NT2/D1 (cell line): ENCODE measurements at places on chromosomes 7 and 10.

- no peak for DNase-seq
Measured at GRCh38 chr7:99422186-99422585, 13.4 kb downstream of the BUD31 start.

- DNase-seq = no peak
Measured at GRCh38 chr10:7192831-7193361, 217.9 kb downstream of the SFMBT2 start.

DNA sequence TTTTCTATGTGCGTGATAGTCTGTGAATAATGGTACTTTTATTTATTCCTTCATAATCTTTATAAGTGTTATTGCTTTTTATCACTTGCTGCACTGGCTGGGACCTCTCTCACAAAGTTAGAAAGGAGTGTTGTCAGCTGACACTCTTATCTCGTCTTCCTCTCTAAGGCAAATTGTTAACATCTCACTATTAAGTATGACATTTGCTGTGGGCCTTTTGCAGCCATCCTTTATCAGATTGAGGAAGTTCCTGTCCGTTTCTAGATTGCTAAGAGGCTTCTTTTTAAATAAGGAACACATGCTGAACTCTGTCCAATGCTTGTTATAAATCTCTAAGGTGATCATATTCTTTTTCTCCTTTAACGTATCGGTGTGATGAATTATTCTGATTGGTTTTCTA is 27.4 kb upstream of the DIP2C start:
- no peak for DNase-seq

DNA sequence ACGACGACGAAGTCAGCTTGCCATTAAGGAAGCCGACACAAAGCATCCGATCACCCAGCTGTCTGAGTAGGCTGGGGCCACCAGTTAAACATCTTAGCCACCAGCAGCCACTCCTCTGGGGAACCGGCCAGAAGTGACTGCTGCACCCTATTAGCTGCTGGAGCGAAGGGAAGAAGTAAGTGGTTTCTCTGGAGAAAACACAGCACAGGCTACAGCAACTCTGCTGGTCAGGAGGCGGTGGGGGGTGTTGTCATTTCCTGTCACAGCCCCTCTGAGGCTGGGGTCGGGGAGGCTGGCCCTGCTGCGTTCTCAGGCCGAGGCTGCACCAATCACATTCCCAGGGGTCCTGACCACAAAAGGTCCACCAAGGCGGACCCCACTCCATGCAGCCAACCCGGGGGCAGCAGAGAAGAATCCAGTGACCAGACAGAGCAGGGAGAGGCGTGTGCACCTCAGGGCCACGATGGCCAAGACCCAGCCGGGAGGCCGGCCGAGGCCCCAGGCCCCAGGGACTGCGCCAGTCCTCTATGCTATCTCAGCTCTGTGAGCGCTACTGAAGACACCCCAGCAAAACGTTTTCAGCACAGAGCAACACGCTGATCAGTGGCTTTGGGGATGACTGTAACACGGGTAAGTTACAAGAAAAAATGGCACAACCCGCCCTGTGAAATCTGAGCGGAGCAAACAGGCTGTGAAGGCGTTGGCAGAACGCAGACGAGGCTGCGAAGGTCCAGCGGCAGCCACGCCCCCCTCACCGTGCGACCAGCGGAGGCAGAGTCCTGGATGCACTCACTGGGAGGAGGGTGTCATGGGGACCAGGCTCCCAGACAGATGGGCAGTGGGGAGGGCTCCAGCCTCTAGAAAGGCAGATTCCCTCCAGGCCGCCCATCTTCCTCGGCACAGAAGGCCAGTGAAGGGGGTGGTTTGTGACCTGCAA is 24.8 kb downstream of the STK32C start:
- no peak for DNase-seq

GRCh38 chr7:99139036-99139435 is 4.9 kb downstream of the SMURF1 start:
- no peak for DNase-seq

- DNase-seq = no peak
Measured at GRCh38 chr7:155639958-155640520, 4.4 kb upstream of the RBM33 start.

DNA sequence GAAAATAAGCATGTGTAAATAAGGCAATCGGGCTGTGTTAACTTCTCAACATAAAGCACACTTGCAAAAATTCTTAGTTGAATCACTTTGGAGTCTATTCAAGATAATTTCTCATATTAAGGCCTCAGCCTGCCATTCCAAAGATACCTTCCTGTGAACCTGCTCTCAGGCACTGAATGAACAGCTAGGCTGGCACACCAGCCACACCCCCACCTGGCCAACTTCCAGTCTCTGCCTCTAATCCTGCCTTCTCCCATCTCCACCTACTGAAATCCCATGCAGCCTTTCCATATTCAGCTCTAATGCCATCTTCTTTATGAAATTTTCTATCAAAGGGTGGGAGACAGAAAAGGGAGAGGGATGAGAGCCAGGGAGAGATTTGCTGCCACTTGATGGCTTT is 17.1 kb upstream of the MACROH2A2 start:
- DNase-seq = no peak
